CD4-positive, alpha-beta T cell (primary cell): ENCODE measurements at places on chromosomes 16 and 17. TPM values are rescaled to one million over a fixed set of nuclear protein-coding genes. Genes with fewer than 3 reads are reported as not detected.

The TMEM100 gene
- not detected for total RNA-seq

The FBXO39 gene
- total RNA-seq: 0.71 TPM

GRCh38 chr16:68310437-68310773 is 341 bp downstream of the SLC7A6OS start:
- DNase-seq: no peak
- H3K27me3 ChIP-seq: no peaks in the 10 kb centered on the region
- peaks cover 49% of the 10 kb centered on the region for H3K4me1 ChIP-seq
- H3K4me3 ChIP-seq: peak overlapping the region; percentile 100
- H3K27ac ChIP-seq: peak overlapping the region; percentile 79

The GP1BA gene
- not detected for total RNA-seq

- peaks cover 13% of the 10 kb centered on the region for H3K36me3 ChIP-seq
- no peak overlapping the region for H3K27ac ChIP-seq
- H3K4me1 ChIP-seq: peaks cover 45% of the 10 kb centered on the region
- no peaks in the 10 kb centered on the region for H3K27me3 ChIP-seq
- no peak for DNase-seq
- H3K4me3 ChIP-seq: peak overlapping the region; percentile 89
These were observed 544 bp downstream of the CCP110 start for GRCh38 chr16:19524356-19524615.

DNA sequence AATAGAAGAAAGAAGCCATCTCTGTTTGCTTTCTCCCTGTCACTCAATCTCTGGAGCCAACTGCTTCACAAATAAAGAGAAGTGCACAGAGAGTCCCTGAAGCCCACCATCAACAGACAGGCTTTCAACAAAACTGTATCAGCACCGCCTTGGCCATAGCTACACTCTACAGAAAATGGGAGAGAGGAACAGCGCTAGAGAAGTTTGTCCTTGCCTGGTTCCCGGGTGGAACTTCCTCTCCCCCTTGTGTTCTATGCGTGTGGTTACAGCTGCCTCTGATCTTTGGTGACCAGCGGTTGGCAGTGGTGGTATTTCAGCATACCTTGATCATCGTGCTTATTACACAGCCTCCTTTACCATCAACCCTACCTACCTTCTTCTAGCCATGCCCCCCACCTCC is 91.4 kb upstream of the CCL2 start:
- peaks cover 8% of the 10 kb centered on the region for H3K27me3 ChIP-seq
- H3K27ac ChIP-seq: no peak overlapping the region
- no peaks in the 10 kb centered on the region for H3K4me1 ChIP-seq
- no peaks in the 10 kb centered on the region for H3K36me3 ChIP-seq
- DNase-seq: no peak
- H3K4me3 ChIP-seq: no peak overlapping the region

GRCh38 chr17:2975469-2975958 is 87.9 kb downstream of the OR1D5 start:
- no peak for DNase-seq
- H3K27ac ChIP-seq: no peak overlapping the region
- no peaks in the 10 kb centered on the region for H3K4me1 ChIP-seq
- no peaks in the 10 kb centered on the region for H3K27me3 ChIP-seq

The HS3ST3A1 gene
- total RNA-seq: 1.2 TPM

The GAST gene
- total RNA-seq: not detected

DNA sequence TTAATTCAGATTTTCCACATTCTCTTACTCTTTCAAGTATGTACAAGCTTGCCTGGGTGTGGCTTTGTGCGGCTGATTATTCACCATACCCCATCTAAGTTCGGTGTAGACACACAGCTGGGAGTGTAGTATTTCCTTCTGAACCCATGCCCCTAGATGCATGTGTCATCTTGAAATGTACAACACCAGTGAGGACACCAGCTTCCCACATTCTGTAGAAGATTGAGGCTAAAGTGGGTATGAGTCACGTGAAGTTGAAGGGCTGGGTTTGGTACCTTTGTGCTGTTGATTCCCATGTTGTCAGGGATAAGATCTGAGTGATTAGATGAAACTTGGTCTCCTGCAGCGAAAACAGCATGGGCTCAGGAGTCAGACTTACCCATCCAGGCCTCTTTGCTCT is 14.6 kb upstream of the DHX8 start:
- no peaks in the 10 kb centered on the region for H3K36me3 ChIP-seq
- H3K4me1 ChIP-seq: no peaks in the 10 kb centered on the region
- H3K4me3 ChIP-seq: no peak overlapping the region
- H3K27me3 ChIP-seq: no peaks in the 10 kb centered on the region
- DNase-seq: no peak
